Left renal pelvis (tissue), 4 donors: ENCODE measurements at places on chromosomes 4 and X. TPM values are rescaled to one million over a fixed set of nuclear protein-coding genes. Genes with fewer than 3 reads are reported as not detected.
A peak's percentile ranks its signal among the peaks of the same experiment; 100 is the strongest.

GRCh38 chrX:115560211-115560977 is 580 bp upstream of the PLS3 start:
- DNase-seq, result no peak

- DNase-seq, result no peak
Observed at GRCh38 chr4:147361726-147362125, 119.2 kb upstream of the EDNRA start.

- no peak for DNase-seq
Observed at GRCh38 chrX:134679644-134680043, 21.4 kb upstream of the PLAC1 start.

DNA sequence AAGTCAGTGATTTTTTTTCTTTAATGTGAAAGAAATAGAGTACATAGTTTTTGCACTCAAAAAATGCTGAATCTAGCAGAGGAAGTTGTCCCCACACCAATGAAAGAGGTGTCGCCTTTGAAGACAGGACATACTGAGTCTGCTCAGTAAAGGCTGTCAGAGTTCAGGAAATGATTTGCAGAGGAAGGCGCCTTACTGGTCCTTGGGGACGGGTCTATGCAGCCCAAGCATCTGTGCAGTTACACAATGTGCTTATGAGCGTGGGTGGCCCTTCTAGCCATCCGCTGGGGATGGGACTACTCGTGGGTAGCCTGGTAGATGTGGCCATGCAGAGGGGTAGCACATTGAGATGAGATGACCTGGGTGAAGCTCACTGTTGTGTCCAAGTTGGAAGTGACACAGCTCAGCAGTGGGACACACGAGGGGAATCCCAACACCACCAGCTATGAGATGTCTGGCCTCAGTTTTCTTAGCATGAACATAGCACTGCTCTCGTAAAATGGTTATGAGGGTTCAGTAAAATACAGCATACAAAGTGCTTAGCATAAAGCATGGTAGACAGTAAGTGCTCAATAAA is 116.5 kb upstream of the RBPJ start:
- no peak for DNase-seq

GRCh38 chr4:153451911-153452657 is 14.1 kb upstream of the TMEM131L start:
- DNase-seq, result no peak

- DNase-seq, result no peak
Observed at GRCh38 chr4:41454423-41454822, 83.5 kb upstream of the LIMCH1 start.

GRCh38 chr4:118772081-118772766 is 63.7 kb downstream of the SEC24D start:
- peak; percentile 40 for DNase-seq

DNA sequence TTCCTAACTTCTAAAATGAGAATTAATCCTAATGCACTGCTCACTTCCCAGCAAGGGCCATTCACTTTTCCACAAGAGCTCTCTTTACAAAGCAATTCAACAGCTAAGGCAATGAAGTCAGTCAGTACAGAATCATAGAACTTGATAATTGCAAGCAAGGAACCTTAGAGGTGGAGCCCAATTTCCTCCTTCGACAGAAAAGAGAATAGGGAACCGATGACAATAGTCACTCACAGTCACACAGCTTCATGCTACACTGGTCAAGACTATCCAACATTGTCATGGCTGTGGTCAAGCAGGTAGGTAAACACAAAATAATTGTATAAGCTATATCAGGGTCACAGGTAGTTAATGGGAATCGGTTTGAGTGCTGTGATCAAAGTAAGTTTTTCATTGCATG is 90.0 kb downstream of the ELOVL6 start:
- DNase-seq, result no peak

- DNase-seq, result no peak
Observed at GRCh38 chrX:144379156-144379555, 495.3 kb downstream of the UBE2NL start.

DNA sequence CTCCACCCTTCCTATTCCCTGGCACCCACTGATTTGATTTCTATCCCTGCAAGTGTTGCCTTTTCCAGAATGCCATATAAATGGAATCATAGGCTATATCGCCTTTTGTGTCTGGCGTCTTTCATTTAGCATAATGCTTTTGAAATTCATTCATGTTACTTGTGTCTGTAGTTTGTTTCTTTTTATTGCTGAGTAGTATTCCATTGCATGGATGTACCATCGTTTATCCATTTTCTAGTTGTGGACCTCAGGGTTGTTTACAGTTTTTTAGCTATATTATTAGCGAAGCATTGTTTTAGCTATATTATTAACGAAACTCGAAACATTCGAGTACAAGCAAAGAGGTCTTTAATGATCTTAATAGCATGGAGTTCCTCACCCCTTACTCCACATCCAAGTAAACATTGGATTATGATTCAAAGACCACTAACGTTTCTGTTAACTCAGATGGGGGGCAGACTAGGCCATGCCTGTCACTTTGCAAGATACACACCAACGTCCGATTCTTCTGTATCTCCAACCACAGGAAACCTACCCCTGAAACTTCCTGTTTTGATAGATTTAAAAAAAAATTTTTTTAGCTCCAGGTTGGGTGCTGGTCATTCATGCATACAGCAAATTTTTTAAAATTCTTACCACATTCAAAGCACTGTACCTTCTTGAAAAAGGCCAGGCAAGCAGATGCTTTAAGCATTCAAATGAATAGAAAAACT is 1.1 kb downstream of the DCK start:
- DNase-seq, result no peak

GRCh38 chr4:174266416-174266815 is 17.1 kb downstream of the FBXO8 start:
- DNase-seq, result no peak

DNA sequence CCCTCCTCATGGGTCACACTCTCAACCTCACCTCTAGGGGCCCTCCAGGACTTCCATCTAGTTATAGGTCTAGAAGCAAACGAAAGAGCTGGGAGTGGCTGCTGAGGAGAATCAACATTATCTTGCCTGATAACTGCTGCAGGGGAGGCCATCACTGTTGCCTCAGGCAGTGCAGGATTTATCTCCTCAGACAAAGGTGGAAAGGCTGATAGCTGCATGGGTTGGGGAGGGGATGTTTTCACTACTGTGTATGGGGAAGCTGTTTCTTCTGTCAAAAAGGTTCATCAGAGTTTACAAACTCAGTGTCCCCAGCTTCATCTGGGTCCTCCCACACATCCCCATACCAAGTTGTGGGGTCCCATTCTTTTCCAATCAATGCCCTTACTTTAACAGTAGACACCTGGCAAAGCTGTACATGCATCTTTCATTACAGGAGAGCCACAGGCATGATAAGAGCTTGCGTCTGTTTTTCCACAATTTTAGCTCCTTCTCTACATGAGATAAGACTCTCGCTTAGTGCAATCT is 17.6 kb upstream of the PRDM8 start:
- DNase-seq, result no peak

DNA sequence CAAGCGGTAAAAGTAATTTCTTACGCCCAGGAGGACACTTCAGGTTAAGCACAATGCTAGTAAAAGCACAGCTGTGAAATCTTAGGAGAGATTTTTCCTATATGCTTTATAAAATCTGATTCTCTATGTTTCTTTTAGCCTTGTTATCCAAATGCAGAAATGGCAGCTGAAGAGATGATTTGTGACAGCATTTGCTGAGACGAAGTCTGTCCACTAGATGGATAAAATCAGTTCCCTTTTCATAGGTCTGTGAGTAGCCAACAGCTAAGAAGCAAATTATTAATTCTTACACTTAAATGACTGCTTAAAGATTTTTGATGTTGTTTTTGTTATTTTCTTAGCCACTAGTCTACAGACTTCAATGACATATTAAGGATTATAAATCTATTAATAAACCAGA is 5.3 kb downstream of the GPM6A start:
- DNase-seq, result no peak

DNA sequence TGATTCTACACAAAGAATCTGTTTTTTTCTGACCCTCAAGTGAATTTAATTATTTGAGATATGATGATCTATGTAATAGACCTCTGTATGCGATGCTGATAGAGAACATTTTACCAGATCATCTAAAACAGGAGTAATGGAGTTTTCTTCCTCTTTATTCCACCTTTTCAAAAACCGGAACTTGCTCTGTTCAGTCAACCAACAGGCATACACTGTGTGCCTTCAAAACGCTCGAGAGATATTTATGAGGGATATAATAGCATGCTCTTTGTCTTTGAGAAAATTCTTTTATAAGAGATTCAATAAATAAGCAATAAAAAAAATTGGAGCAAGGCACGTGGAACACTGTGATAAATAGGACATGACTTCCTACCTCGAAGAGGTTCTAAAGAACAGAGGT is 2.0 kb downstream of the NYX start:
- DNase-seq, result no peak

DNA sequence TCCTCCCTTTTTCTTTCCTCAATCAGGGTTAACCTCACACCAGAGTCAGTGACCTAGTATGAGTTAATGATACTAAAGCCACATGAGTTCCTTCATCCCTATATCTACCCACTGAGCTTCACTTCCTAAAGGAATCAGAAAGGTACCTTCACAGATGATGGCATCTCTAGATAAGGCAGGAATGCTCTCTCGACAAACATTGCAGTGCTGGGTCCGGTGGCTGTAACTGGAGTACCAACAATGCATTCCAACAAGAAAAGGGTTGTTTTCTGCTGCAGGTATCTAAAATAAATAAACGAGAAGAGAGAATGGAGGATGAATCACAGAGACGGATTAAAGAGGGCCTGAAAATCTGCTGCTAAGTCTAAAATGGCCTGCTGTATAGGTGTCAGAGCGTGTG is 66.7 kb downstream of the DGKK start:
- no peak for DNase-seq

GRCh38 chr4:86595426-86595805 is 1.3 kb downstream of the PTPN13 start:
- no peak for DNase-seq

DNA sequence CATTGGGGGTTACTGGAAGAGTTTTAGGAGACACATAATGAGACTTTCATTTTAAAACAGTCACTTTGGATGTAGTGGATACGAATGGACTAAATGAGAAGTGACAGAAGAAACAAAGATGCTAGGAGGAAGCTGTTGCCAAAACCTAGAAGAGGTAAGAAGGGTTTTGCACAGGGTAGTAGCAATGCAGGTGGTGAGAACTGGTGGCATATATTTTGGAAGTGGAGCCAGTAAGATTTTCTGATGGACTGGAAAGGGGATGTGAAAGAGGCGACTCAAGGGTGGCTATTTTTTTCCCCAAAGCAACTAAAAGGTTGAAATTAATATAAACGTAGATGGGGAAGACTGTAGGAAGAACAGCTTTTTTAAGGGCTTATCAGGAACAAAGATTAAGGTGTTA is 462.0 kb downstream of the IL15 start:
- no peak for DNase-seq

DNA sequence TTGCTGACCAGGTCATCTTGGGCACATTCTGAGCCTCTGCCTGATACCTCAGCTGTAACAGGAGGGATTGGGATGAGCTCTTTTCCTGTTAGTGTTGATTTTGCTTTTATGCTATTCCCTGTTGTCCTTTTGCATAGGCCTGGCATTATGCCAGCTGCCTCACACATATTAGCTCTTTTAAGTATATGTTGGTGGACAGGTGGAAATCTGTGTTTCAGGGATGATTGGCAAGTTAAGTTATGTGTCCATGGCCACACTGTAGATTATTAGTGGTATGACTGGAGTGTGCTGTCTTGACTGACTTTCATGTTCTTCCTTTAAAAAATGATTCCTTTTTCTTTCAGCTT is 28.9 kb downstream of the NSD2 start:
- DNase-seq, result no peak

- DNase-seq, result no peak
Observed at GRCh38 chrX:98357146-98357545, 1473.4 kb downstream of the RPA4 start.

DNA sequence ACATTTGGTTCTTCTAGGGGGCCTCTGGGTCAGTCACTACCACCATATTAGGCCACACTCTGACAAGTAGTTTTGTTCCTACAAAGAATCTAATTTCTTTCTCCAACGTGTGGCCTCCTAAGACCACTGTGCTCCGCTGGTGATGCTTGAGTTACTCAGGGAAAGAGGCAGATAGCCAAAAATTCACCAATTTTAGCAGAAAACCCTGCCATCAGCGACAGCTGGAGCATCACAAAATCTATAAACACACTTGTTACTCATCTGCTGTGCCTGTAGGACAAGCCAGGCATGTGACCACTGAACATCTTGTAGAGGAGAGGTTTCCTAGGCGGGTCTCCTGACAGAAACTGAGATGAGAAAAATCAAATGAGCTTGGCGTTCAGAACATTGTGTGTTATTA is 105.4 kb downstream of the SYNPO2 start:
- no peak for DNase-seq

GRCh38 chr4:126530996-126531585 is 1101.7 kb upstream of the INTU start:
- DNase-seq, result no peak

- no peak for DNase-seq
Observed at GRCh38 chrX:9286234-9286633, 178.6 kb upstream of the TBL1X start.

DNA sequence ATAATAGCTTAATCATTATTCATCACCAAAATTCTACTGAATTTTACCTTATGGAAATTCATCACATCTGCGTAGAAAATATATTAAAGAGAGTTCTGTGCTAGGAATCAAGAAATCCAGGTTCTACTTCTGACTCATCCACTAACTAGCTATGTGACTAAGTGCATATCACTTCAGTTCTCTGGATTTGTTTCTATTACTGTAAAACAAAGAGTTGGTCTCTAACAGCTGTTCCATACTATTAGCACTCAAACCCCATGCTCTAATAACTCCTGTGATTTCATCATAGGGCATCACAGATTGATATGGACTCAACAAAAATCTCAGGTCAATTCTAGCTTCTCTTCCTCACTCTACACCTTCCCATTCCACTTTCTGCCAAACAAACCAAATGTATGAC is 572.0 kb downstream of the INPP4B start:
- no peak for DNase-seq

DNA sequence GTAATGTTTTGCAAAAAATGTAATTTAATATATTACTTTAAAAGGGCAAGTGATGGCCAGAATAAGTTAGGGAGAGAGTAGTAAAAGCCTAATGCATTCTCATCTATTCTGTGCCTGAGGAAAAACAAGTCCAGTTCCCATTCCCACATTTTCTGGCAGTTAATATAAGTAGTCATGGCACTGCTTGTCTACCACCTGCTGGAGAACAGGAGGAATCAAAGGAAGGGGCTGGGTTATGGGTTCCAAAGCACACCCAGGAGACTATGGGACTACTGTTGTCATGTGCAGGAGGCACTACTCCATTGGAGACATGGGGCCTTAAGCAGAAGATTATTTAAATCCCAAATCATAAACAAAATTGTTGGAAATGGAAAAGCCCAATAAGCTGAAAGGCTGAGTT is 2618.6 kb downstream of the ARAP2 start:
- DNase-seq, result no peak

The STAP1 gene
- not detected for polyA plus RNA-seq

The CLIC2 gene
- polyA plus RNA-seq, result 3.5 TPM

The CDKL5 gene
- 16.2 TPM for polyA plus RNA-seq

The UBA1 gene
- 246 TPM for polyA plus RNA-seq

The ARX gene
- polyA plus RNA-seq, result not detected

The IRS4 gene
- polyA plus RNA-seq, result 2.1 TPM

The ANXA3 gene
- 47.6 TPM for polyA plus RNA-seq
